CD8-positive, alpha-beta T cell (primary cell): ENCODE measurements at places on chromosomes 3 and 15.
A peak's percentile ranks its signal among the peaks of the same experiment; 100 is the strongest.

DNA sequence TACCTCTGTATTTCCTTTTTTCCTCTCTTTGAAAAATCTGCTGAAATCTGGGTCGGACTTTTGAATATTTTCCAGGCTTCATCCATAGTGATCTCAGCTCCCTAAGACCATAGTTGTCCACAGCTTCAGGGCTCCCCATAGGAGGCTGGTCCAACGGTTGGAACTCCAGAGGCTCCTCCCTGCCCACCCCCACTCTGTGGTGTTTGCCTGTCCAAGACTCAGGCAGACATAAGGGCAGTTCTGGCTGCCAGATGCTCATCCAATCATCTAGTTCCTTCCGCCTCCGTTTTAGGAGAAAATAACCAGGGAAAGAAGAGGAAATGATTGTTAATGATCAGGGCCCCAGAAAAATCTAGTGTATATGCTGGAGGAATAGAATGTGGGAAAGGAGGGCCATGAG lies 27.9 kb upstream of the PRTG start:
- no peak for DNase-seq

- DNase-seq, result no peak
Measured at GRCh38 chr3:130582457-130583153, 65.6 kb downstream of the COL6A6 start.

DNA sequence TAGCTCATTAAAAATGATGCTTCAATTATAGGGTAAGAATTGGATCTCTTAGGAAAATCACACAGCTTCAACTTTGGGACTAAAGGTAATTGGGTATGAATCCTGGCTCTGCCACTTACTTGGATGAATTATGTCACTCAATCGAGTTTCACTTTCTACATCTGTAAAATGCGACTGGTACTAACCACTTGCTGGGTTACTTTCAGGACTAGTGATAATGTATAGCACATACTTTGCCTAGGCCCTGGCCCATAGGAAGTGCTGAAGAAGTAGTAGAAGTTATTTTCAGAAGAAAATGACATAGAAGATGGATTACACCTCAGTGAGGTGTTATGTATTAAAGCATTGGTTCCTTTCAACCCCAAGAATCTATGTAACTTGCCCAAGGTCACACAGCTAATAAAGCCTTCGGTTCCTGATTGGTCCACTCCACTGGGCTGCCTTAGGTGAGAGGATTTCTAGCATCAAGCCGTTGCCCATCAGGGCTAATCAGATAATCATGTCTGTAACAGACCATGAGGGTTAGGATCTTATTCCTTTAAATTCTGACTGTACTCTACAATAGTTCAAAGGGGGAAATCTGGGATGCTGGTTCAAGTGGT lies 29.4 kb upstream of the AP4E1 start:
- DNase-seq, result no peak

- DNase-seq, result no peak
Measured at GRCh38 chr3:171256445-171257250, 203.6 kb downstream of the TNIK start.

GRCh38 chr3:172647080-172647479 lies 63.8 kb downstream of the NCEH1 start:
- DNase-seq, result no peak

GRCh38 chr3:72487078-72487765 lies 361.0 kb downstream of the SHQ1 start:
- DNase-seq, result no peak

- no peak for DNase-seq
Measured at GRCh38 chr15:44385344-44385942, 42.0 kb upstream of the CTDSPL2 start.

DNA sequence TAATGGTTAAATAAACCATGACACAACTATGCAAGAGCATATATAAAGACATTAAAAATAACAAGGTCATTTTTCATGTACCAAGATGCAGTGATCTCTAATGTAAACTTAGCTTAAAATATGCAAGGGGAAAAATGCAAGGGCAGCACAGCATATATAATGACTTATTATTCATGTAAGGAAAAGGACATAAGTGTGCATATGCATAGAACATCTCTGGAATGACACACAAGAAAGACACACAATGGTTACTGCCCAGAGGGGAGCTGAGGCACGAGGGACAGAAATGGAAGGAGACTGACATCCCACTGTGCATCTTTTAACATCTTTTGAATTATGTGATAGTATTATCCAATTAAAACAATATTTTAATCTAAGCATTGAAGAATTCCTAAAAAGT lies 79.0 kb downstream of the FHIT start:
- no peak for DNase-seq

GRCh38 chr3:10561946-10562560 lies 56.7 kb upstream of the ATP2B2 start:
- no peak for DNase-seq

- no peak for DNase-seq
Measured at GRCh38 chr3:153442386-153442785, 280.4 kb downstream of the RAP2B start.

GRCh38 chr3:103712320-103713008 lies 1277.6 kb downstream of the ZPLD1 start:
- no peak for DNase-seq

DNA sequence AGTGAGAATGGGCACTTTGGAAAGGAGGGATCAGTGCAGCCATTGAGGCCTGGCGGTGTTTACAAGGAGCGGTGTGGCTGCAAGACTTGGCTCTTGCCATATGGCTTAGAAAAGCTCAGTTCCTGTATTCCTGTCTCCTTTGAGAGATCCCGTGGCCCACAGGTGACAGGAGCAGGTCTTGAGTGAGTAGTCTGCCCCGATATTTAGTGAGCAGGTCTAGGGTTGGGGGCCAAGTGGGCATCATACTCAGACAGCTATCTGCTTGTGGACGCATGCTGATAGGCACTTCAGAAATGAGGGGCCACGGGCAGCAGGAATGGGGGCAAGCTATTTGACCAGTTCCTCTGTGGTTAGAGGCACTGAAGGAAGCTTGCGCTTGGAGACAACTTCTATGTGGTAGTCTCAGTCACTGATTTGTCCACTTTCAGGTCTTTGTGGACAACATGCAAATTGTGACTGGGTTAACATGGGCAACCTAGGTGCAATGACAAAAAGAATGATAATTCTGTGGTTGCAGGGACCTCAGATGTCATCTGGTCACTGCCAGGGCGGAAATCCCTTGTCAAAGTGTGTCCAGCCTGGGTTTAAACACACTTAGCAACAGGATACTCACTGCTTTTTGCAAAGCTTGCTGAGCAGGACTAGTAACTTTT lies 1.1 kb downstream of the TMED3 start:
- DNase-seq, result peak; percentile 5

DNA sequence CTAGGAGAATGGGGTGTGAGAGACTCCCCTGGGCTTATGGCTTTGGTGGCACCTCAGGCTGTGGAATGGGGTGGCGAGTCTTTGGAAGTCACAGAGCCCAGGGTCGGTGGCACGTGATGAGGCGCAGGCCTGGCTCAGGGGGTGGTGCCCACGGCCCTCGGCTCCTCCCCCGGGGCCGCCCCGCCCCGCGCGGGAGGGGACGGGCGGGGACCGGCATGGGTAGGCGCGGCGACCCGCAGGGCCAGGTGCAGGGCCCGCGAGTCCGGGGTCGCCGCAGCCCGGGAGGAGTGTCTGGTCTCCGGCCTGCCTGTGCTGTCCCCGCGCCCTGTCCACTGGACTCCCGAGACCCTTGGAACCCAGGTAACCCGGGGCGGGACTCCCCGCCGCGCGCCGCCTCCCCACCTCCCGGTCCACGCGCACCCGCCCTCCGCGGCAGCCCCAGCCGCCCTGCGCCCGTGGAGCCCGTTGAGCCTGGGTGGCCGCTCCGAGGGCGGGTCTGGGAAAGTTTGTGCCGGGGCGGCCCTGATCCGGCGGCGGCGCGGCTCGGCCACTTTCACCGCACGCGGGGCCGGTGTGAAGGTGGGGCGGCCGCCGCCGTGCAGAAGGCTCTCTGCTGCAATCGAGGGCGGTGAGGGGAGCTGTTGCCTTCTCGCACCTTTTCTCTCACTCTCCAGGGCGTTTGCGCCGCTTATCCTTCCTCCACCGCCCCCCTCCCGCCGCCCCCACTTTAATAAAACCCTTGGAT lies at the start of gene PAQR5:
TSS of gene PAQR5 (plus strand) at position 216 of the 745 bp plus-strand sequence. CDS start 61,169 bp downstream, outside the sequence.
- no peak for DNase-seq

DNA sequence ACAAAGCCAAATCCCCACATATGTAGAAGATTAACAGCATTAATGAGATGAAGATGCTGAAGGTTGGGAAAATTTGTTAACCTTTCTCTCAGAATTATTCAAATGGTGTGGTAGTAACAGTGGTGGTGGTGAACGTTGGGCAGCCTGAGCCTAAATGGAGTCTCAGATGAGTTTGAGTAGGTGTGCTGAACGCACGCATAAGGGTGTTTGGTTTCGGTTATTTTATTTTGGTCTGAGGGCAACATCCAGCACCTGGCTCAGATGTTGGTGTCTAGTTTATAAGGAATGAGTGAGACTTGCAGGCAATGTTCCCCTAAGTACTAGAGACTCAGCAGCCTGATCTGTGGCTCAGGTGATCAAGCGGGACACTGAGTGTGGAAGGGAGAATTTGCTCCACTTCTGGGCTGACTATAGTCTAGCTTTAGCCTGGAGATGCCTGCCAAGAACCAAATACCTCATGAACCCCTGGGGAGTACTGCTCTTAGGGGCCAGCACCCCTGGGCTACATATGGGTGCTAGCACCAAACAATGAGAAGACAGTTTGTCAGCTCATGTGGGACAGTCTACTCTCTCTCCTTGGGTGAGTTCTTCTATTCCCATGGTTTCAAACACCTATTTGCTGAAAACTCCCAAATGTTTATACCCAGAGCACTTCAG lies 39.5 kb upstream of the ATP2C1 start:
- DNase-seq, result no peak

- DNase-seq, result no peak
Measured at GRCh38 chr3:148023994-148024393, 614.8 kb downstream of the ZIC1 start.

DNA sequence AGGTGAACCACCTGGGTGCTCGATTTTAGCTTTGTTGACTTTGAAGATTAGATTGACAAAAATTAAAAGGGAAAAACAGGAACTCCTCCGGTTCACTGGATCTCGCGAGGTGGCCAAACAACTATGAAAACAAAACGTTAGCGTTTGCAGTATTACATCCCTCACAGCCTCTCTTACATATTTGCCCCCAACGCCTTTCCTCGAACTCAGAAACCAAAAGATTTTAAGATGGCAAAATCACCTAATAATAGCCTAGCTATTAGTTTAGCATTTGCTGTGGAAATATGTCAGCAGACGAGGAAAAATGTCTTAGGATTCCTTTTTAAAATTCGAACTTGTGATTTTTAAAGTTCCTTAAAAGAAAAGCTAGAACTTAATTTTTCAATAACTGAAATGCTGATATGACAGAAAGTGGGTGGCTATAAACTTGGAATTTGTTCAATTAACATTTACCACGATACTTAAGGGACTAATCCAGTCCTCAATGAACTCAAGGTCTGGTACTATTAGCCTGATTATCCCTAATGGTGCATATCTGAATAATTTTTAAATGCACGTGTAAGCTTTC lies 491 bp upstream of the SENP7 start:
- DNase-seq, result no peak

- DNase-seq, result no peak
Measured at GRCh38 chr3:13194285-13195209, 121.3 kb upstream of the IQSEC1 start.

GRCh38 chr15:40716165-40716564 lies 21.2 kb downstream of the RAD51 start:
- no peak for DNase-seq

GRCh38 chr3:64329037-64329436 lies 103.8 kb upstream of the PRICKLE2 start:
- no peak for DNase-seq

DNA sequence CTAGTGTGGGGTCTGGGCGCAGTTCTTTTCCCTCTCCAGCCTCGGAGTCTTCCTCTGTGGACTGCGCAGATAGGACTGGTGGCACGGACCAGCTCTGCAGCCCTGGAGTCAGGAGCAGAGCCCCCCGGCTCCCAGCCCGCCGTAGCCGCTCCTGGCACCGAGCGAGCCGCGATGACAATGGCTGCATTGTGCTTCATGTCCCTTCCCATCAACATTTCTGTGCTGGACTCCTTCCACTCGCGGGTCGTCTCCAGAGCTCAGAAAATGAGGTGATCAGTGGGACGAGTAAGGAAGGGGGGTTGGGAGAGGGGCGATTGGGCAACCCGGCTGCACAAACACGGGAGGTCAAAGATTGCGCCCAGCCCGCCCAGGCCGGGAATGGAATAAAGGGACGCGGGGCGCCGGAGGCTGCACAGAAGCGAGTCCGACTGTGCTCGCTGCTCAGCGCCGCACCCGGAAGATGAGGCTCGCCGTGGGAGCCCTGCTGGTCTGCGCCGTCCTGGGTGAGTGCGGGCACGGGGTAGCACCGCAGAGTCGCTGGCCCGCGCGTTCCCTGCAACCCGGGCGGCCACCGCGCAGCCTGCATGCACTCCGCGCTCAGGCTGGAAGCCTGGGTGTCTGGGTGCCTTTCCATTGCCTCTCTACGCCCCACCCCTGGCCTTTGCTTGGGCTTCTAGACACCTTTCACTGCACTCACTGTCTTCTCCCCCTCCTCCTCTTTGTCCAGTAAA lies at the start of gene TF:
TSS of gene TF (plus strand) at position 413 of the 731 bp plus-strand sequence. CDS start at position 461, 48 bp downstream.
- no peak for DNase-seq

GRCh38 chr3:194687638-194688199 lies 2.0 kb downstream of the FAM43A start:
- peak; percentile 74 for DNase-seq

- no peak for DNase-seq
Measured at GRCh38 chr15:40163657-40164416, 3.0 kb downstream of the BUB1B start.

GRCh38 chr15:83716605-83717004 lies 62.7 kb downstream of the ADAMTSL3 start:
- no peak for DNase-seq

DNA sequence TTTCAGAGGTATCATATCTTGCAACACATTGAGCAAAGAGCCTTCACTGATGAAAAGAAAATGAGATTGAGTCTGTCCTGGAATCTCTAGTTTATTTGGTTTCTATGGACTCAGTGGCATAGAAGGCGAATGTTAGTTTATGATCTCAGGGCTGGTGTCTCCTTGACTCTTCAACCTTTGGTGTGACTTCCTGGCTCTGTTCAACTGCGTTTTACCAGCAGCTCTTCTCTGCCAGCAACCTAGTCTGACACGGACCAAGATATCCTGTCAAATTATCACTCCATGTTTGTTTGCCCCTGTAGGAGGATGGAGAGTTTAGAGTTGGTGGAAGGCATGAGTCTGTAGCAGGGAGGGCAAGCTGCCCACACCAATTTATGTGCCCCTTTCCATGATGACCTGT lies 82.9 kb upstream of the TBC1D5 start:
- DNase-seq, result no peak
